CD4-positive, alpha-beta T cell treated with Interleukin-6 at 100 ng/mL for 8 hours (primary cell): ENCODE measurements at places on chromosomes 6 and 20.

DNA sequence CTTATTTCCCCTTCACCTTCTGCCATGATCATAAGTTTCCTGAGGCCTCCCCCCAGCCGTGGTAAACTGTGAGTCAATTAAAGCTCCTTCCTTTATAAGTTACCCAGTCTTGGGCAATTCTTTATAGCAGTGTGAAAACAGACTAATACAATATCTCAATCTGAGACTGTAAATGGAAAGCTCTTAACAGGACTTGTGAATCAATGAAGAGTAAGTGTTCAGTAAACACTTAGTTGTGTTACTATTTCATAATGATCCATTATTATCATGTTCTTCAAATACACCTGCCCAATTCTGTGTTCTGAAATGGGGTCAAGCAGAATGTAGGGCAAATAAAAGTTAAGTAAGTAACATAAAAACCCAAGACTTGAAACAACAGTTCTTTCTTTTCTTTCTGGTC is 266.2 kb downstream of the TENT5A start:
- no peak for DNase-seq

GRCh38 chr6:27161946-27162603 is 85.4 kb upstream of the PRSS16 start:
- peak; percentile 38 for DNase-seq

DNA sequence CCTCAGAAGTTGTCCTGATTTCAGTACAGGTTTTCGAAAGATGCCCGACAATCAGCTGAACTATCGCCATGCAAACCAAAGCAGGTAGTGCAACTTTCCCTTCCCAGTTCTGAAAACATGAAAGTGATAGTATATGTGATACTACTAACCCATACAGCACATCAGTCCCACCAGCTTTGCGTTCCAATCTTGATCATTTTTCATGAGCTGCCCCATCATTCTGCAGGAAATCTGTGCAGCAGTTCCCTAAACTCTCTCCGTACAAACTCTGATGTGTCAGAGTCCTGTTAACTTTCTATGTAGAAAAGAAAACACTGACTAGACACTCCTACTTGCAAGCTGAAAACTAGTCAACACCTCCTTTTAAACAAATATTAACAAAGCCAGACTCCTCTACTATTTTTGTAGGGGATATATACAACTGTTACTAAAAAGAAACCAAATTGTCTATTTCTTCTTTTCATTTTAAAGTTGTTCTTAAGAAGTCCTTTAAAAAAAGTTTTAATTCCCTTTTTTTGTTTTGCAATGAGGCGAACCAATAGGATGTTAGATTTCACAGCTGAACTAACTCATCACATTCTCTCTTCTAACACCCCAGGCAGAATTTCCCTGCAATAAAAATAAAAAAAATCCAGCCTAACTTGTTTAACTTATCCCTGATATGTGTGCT is 99.6 kb upstream of the DST start:
- DNase-seq: no peak

DNA sequence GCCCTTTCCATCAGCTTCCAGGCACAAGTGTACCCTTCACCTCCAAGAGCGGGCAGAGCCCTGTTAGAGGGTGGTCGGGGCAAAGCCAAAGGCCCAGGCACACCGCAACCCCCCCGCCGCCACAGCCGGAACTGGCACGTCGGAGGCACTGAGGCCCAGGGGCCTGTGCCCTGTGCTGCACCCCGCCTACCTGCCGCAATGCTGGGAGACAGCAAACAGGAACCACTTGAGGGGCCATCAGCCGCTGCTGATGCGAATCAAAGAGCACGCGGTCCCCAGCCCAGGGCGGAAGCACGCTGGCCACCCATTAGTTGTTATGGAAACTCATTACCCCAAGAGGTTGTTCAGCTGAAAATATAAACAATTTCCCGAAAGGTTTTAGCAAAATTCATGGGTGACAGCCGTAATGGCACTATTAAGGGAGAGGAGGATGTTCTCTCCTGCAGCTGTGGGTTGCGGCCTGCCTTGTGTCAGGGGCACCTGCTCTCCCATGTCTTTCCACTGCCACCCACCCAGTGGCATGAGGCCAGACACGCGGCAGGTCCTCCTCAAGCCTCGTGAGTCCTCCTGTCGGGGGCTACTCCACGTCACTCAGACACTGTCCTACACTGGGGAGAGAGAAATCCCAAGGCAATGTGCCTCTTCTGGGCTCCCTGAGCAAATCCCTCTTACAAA is 65.3 kb downstream of the EDN3 start:
- DNase-seq: no peak

GRCh38 chr6:159480471-159480870 is 212.6 kb downstream of the SOD2 start:
- no peak for DNase-seq

DNA sequence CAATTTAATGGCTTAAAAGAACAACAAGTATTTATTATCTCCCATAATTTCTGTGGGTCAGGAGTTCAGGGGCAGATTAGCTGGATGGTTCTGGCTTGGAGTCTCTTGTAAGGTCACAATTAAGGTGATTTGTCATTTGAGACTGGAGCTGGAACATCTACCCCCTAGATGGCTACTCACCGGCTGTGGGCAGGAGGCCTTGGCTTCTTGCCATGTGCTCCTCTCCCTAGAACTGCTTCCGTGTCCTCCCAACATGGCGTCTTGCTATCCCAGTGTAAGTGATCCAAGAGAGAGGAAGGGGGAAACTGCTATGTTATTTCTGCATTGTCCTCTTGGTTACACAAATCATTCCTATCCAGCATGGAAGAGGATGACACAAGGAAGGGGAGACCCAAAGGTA is 210.2 kb upstream of the ECI2 start:
- DNase-seq: no peak

DNA sequence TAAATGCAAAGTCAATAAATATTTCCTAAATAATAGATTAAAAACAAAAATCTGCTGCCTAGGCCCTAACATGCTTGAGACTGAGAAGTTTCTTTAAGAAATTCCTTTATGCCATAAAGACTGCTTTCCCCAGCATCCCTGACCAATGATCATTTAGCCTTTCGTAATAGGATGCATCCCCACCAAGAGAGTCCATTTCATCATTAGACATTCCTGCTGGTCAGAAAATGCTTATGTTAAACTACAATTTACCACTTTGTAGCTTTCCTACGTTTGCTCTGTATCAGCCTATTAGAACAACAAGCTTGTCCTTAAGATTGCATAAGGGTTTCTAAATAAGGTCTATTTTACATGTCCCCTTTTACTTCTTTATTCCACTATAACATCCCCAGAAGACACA is 59.8 kb upstream of the HSF2 start:
- DNase-seq: no peak

GRCh38 chr20:55540486-55540885 is 464.8 kb downstream of the CBLN4 start:
- DNase-seq: no peak

GRCh38 chr6:118263921-118264486 is 284.1 kb upstream of the PLN start:
- DNase-seq: no peak
